CD8-positive, alpha-beta T cell (primary cell): ENCODE measurements at places on chromosomes 3 and 15.

DNA sequence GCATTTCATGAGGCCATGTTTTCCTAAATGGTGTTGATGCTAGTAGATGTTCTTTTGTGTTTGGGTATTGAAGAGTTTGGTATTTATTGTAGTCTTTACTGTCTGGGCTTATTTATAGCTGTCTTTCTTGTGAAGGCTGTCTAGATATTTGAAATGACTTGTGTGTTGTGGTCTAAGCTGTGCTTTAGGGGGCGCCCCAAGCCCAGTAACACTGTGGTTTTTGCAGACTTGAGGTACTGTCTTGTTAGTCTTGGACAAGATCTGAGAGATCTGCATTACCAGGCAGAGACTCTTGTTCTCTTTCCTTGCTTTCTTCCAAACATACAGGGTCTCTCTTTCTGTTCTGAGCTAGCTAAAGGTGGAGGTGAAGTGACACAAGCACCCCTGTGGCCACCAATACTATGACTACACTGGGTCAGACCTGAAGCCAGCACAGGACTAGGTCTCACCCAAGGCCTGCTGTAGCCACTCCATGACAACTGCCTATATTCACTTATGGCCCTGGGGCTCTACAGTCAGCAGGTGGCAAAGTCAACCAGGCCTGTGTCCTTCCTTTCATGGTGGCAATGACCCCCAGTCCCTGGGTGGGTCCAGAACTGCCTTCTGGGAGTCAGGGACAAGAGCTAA lies 152.1 kb upstream of the TBC1D5 start:
- peak; percentile 33 for DNase-seq

GRCh38 chr15:39819533-39819932 lies 36.9 kb upstream of the FSIP1 start:
- DNase-seq, result no peak

DNA sequence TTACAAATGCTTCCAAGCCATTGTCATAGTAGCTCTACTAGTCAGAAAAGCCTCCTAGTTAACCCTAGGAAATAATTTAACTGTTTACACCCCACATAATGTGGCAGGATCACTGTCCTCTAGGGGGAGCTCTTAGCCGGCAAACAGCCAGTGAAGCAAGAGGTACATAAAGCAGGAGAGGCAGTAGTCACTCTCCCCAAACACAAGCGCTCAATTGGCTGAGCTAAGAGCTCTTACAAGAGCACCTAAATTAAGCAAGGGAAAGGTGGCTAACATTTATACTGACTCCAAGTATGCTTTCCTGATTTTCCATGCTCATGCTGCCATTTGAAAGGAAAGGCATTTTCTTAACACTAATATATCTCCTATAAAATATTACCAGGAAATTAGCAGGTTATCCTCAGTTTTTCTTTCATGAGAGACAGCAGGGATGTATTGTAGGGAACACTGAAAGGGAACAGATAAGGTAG lies 37.6 kb downstream of the NCEH1 start:
- peak; percentile 31 for DNase-seq

- DNase-seq, result no peak
These were observed 134.8 kb upstream of the ANKRD28 start for GRCh38 chr3:15932348-15933300.

GRCh38 chr15:61281328-61281727 lies 52.2 kb upstream of the RORA start:
- DNase-seq, result no peak

- no peak for DNase-seq
These were observed 60.4 kb downstream of the MESD start for GRCh38 chr15:80929225-80929624.

- DNase-seq, result no peak
These were observed 333.7 kb downstream of the CTNNB1 start for GRCh38 chr3:41532976-41533375.

- peak; percentile 55 for DNase-seq
These were observed 703 bp downstream of the PEAK1 start for GRCh38 chr15:77418966-77419835.

DNA sequence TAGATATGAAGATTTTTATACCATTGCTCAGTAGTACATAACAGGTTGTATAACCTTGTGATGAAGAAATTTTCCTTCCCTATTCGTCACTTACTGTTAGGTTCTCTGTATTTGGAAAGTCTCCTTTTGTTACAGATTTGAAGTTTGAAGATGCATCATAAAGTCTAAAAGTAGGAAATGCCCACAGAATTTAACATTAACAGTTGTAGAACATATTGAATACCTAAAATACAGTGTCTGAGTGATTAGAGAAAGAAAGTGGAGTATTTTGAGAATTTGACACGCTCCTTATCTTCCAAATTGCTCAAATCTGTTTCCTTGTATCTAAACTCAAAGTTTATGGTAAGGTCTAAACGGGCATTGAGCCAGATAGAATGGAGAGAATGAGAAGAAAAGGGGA lies 111.3 kb downstream of the MBNL1 start:
- DNase-seq, result no peak

- no peak for DNase-seq
These were observed 45.5 kb upstream of the BOC start for GRCh38 chr3:113165841-113166240.

DNA sequence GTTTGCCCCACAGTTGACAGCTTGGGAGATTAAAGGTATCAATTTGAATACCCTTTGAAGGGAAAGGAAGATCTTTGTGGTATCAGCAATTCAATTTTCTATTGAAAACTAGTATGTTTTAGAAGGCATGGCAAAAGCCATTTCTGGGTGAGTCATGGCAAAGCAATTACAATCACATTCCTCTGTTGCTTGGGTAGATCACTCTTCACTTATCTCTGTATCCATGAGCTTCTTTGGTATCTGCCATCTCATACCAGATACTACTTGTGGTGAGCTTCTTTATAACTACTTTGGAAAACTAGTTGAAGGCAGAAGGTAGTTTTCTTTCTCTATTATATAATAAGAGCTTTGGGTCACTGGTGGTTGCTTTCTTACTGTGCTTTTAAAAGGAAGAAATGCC lies 28.3 kb upstream of the LSAMP start:
- no peak for DNase-seq

- peak; percentile 13 for DNase-seq
These were observed 47.4 kb downstream of the CCR4 start for GRCh38 chr3:32998631-32999451.

DNA sequence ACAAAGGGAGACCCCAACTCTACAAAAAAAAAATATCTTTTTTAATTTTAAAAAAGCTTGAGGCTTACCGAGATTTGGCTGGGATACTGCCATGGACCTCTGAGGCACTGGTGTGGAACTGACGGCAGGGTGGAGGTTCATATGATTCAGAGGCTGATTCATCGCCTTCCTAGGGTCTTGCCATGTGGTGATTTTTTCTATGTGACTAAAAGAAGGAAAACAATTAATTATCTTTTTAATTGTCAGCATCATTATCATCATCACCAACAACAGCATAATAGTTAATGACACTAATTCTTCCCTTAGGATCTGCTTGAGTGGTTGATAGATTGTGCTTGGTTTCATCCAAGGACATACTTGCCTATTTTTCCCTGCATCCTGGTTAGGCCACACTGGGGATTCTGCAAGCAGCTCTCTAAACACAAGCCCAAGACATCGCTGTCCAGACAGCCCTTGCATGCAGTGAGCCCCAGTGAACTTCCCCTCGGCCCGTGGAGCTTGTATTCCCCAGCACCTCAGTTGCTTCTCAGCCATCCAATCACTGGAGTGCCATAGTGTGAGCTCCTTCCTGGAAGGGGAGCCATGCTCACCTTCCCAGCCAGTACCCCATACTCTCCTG lies 84.9 kb downstream of the WWTR1 start:
- no peak for DNase-seq

DNA sequence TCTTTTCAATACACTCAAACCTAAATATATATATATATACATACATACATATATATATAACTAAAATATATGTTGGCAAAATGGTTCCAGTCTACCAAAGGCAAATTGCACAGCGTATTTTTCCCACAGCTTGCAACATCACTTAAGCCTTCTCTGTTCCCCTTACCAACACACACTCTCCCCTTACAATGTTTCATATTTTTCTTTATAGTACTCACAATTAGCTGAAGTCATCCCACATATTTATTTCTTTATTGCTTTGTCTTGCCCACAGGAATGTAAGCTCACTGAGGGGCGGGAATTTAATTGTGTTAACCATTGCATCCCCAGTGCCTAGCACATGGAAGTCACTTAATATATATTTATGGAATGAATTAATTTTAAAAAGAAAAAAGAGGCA lies 288.3 kb downstream of the ULK4 start:
- no peak for DNase-seq

- DNase-seq, result no peak
These were observed 94.3 kb upstream of the SNRPA1 start for GRCh38 chr15:101389362-101389761.

- DNase-seq, result no peak
These were observed 1149.6 kb downstream of the IGSF11 start for GRCh38 chr3:117885011-117885441.

- DNase-seq, result no peak
These were observed 20.4 kb downstream of the FBN1 start for GRCh38 chr15:48625126-48625525.

DNA sequence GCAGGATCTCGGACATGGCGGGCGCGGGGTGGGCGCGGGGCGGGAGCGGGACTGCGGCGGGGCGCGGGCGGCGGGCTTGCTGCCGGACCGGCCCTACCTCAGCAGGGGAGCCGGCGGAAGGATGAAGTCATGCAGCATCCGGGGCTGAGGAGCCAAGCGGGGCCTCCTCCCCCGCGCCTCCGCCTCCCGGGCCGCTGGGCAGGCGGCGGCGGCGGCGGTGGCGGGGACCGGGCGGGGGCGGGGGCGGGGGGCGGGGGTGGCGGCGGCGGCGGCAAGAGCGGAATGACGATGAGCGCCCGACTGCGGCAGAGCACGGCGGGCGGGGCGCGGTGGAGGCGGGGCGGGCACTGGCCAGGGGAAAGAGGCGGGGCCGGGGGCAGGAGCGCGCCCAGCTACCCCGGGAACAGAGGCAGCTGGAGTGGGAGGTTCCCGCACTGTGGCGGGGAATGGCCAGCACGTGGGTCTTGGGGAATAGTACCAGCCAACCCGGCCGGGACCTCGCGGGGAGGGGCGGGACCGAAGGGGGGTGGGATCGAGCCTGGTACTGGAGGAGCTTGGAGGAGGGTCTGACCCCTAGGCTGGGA lies at the start of gene CAMK2N2:
Gene CAMK2N2, minus strand, starts transcription at position 284 of the 584 bp plus-strand sequence. Its CDS starts 268 bp downstream, at position 16.
- no peak for DNase-seq

DNA sequence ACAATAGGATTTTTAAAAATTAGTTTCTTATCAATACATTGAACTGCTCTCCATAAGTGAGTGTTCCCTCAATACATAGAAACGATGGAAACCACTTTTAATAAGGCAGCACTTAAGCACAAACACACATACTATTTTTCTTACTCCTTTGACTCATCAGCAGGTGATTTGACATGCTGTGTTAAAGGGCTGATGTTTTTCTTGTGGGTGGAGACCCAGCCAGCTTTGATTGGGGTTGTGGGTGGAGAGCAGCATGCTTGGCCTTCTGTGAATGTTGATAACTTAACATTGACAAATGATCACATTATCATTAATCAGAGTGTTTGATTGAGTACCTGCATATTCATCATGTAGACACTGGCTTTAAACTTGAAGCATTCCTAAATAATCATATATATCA lies 223.0 kb upstream of the DPH6 start:
- DNase-seq, result no peak

DNA sequence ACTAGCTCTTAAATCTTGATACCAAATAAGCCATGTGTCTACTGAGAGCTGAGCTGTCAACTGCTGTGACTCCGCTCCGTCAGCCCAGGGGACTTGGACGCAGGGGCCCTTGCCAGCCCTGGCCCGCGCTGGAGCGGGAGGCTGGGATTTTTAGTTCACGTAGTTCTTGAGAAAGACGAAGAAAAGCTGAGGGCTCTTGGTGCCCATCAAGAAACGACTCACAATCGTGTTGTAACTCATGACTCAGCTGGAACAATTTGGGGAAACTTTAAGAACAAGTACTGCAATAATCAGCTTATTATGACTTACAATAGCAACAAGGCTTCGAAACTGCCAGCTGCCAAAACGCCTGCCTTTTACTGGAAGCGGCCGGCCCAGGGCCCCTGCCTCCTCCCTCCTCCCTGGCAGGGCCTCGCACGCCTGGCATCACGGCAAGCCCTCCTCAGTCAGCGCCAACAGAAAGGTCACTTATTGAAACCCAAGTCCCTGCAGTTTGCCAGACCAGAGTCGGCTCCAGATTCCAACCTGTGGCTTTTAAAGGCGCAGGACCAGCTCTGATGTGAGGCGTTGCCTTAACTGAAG lies 60.3 kb downstream of the RGMA start:
- no peak for DNase-seq

- DNase-seq, result no peak
These were observed 4.4 kb downstream of the SSUH2 start for GRCh38 chr3:8640223-8640622.

DNA sequence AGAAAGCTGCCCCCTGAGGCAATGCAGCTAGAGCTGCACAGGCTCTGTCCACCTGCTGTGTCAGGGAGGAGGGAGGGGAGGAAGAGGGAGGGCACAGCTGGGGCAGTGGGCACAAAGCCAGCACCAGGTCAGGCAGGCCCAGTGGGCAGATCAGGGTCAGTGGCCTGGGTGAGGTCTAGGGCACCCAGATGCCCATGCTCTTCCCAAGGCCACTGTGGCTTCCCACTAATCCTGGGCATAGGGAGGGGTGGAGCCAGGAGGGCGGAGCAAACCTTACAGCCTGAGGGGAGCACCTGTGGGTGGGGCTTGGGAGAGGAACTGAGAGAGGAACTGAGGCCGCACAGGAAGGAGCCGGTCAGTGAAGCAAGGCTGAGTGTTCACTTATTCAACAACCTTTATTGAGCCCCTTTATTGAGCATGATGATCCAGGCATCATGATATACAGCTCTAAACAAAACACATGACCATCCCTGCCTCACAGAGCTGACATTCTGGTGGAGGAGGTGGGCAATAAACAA lies 55.0 kb downstream of the RHCG start:
- no peak for DNase-seq

GRCh38 chr3:158097593-158098308 lies 8.5 kb downstream of the SHOX2 start:
- DNase-seq, result peak; percentile 84

- no peak for DNase-seq
These were observed 56.1 kb upstream of the PLXNA1 start for GRCh38 chr3:126926684-126927400.

DNA sequence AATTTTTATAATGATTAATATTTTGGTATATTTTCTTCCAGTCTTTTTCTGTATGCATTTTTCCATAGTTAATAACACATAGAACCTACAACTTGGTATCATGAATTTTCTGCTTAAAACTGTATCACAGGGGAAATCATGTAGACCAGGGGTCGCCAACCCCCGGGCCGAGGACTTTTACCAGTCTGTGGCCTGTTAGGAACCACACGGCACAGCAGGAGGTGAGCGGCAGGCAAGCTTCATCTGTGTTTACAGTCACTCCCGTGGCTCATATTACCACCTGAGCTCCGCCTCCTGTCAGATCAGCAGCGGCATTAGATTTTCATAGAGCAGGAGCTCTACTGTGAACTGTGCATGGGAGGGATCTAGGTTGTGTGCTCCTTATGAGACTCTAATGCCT lies 54.7 kb downstream of the RPL22L1 start:
- no peak for DNase-seq

GRCh38 chr3:34777386-34777785 lies 861.9 kb upstream of the ARPP21 start:
- no peak for DNase-seq
